ENCODE measurements at places on chromosomes 7 and 10.

GRCh38 chr10:63466144-63466935, 563 bp upstream of the JMJD1C start:
- peak; percentile 37 for DNase-seq

DNA sequence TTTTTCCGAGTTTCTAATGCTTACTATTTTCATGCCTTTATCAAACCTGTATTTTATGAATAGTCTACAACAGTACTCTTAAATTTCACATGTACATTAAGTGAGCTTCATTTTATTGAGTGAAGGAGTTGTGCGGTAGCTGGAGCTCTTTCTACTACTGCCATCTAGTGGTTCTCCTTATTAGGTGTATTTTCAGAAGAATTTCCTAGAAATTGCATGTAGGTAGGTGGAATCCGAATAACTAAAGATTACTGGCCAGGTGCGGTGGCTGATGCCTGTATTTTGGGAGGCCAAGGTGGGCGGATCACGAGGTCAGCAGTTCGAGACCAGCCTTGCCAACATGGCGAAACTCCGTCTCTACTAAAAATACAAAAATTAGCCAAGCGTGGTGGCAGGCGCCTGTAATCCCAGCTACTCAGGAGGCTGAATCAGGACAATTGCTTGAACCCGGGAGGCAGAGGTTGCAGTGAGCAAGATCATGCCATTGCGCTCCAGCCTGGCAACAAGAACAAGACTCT, 38.3 kb downstream of the LRRC72 start:
- DNase-seq = peak; percentile 11

DNA sequence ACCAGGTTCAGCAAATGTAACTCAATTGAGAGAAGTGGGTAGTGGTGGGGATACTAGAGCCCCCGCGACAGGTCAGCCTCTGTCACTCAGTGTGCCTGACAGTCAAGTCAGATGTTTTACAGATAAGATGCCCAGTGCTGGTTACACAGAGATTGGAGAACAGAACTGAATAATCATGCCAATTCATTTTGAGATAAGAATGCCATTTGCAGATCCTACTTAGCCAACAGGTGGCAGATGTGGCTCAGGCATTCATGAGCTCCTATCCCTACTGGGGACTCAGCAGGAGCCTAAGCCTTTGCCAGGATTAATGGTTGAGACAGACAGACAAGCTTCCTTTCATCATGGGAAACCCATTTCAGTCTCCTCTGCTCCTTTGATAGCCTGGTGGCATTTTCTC, 137.8 kb downstream of the MAPK8 start:
- peak; percentile 4 for DNase-seq

DNA sequence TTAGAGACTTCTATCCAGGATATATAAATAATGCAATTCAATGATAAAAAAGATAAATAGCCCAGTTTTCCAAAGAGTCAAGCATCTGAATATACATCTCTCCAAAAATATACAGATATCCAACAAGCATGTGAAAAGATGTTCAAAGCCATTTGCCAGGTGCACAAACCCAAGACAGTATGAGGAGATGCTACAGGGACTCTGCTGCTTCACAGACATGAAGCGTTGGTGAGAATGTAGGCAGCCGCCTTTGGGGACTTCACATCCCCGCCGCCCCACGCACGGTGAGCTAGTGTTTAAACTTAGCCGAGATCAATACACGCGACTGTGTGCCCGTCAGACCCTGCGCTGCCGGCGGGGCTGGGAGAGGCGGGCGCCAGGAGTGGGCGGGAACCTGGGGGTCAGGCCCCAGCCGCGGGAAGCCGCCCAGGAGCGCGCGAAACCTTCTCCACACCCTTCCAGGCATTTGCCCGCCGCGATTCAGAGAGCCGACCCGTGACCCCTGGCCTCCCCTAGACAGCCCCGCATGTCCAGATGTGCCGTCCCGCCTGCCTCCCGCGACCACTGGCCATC, 927 bp upstream of the ALOX5 start:
- no peak for DNase-seq

GRCh38 chr10:43900571-43900970, 251.9 kb upstream of the ZNF32 start:
- DNase-seq = no peak

DNA sequence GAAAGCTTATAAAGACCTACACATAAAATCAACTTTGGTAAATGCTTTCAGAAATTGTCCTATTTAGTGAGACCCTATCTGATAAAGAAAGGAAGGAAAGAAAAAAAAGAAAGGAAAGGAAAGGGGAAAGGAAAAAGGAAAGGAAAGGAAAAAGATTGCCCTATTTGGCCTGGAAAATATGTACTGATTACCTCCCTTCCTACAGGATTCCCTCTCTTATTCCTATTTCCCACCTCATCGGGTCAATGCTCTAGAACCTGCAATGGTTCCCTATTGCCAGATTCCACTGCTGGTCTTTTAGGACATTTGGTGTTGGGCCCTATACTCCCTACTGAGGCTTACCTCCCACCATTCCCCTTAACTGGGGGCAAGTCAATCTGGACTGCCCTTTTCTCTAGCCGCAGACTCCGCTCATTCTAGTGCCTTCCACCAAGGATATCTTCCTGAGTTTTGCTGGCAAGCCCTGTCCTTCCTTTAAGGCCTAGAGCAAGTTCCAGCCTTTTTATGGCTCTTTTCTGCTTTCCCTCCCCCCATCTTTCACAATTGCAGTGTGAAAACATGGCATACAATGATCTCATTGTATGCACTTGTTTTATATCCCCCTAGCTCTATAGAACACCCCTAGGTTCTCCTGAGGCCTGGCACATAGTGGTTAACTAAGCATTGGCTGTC, 4.4 kb downstream of the DDIT4 start:
- DNase-seq = no peak

- no peak for DNase-seq
Observed at GRCh38 chr10:94103801-94104221, 110.1 kb downstream of the PLCE1 start.

- no peak for DNase-seq
Observed at GRCh38 chr7:1043552-1044188, 676 bp upstream of the GPR146 start.

DNA sequence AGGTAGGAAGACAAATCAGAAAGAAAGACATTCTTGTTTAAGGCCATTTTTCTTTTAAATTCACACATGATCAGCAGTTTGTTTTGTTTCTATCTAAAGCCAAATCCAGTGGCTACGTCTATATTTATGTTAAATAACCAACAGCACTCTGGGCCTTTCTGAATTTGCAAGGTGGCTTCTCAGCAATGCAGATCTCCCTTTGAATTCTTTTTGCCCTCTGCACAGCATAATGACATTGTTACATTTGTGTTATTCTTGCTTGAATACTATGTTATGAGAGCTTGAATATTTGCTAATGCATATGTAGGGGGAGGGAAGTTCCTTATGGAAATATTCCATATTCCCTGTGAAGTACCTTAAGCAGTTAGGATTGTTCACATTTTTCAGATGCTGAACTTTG, 73.4 kb upstream of the PPP1R17 start:
- no peak for DNase-seq

- DNase-seq = no peak
Observed at GRCh38 chr7:78616539-78616938, 818.0 kb downstream of the PHTF2 start.

DNA sequence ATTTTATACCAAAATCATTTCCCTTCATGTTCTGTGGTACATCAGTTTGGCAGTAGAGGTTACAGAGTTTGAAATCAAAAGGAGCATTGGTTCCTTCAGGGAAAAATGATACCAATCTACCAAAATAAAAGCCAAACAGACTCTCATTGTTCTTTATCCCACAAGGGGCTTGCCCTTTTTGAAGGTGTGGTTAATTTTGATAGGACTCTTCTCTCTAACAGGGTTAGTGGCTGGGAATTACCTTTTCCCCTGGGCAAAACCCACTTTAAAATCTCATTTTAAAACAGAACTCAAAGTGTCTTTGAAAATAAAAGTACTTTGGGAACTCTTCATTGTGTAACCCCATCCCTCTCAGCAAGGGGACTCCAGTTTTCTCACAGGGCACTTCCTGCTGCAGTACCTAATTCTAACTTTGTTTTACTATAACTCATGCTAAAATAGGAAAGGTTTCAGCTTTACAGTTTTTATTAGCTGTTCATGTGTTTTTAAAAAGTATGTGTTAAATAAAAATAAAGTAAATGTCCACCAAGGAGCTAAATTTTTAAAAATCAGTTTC, 30.6 kb downstream of the SMNDC1 start:
- DNase-seq = no peak

GRCh38 chr7:33539659-33540400, 365.5 kb upstream of the BMPER start:
- DNase-seq = no peak

GRCh38 chr10:2986391-2986801, 81.0 kb upstream of the PFKP start:
- no peak for DNase-seq

GRCh38 chr7:91398341-91398740, 134.1 kb downstream of the FZD1 start:
- no peak for DNase-seq

DNA sequence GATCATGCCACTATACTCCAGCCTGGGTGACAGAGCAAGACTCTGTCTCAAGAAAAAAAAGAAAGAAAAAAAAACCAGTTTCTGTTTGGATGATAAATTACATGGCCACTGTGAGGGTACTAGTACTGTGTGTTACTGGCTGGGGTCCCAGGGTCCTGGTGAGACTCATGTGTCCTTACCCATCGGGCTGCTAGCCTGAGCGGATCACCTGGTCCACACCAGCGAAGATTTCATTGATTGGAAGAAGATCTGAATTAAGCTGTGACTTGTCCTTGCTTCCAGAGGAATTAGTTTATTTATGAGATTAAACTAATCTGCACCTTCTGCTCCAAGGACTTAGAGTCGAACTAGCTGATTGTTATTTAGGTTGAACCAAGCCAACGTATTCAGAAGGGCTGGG, 40.0 kb upstream of the BAMBI start:
- DNase-seq = no peak

- DNase-seq = no peak
Observed at GRCh38 chr10:118851062-118852035, 96.6 kb upstream of the CACUL1 start.

DNA sequence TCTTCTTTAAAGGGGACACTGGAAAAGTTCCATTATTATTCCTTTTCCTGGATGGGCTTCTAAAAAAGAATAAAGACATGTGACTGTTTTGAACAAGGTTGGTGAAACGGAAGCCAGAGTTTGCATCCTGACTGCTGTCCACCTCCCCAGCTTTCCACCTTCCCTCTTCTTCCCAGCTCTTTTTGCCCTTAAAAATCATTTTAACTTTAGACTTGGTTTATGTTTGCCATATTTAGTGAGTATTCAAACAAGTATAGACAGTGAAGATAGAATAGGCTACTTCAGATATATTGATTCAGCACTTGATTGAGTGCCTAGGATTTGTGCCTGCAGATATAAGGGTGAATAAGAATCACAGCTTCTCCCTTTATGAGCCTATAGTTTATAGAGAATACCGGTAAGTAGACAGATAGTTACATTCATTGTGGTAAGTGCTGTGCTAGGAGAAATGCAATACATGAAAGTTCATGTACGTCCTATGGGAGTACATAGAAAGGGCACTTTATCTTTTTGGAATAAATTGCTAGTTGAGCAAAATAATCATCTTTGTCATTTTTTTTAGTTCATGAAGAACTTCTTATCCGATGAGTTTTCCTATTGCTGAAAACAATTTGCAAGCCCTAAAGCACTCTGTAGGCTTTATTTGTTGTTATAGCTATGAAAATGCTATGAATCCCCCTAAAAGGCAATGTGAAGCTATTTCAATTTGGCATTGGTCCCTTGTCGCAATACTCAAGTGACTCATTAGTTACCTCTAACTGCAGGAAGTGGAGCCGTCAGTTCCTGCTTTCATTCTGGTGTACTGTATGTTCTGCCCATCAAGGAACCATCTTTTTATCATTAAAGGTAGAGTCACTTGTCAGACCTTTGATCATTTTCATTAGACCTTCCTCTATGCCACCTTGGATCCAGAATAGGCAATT, 57.2 kb upstream of the STRIP2 start:
- no peak for DNase-seq

- no peak for DNase-seq
Observed at GRCh38 chr10:132450825-132451505, 54.0 kb downstream of the PWWP2B start.

DNA sequence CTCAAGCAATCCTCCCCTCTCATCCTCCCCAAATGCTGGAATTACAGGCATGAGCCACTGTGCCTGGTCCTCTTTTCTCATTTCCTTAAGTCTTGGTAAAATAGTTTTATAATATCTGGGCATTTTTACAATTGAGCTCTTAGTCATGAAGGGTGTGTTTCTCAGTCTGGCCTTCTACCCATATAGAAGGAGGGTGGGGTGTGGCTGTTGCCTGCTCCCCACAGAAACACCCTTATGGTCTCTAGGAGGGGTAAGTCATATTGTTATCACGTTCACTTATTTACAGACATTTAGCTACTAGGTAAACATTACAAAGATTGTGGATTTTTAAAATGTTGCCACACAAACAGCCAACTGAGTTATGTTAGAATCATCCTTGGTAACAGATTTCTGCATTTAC, 6.7 kb upstream of the OTUD1 start:
- DNase-seq = no peak

- DNase-seq = no peak
Observed at GRCh38 chr7:121599887-121600286, 203.8 kb upstream of the FAM3C start.

GRCh38 chr10:78338717-78339116, 305.1 kb downstream of the RPS24 start:
- no peak for DNase-seq

DNA sequence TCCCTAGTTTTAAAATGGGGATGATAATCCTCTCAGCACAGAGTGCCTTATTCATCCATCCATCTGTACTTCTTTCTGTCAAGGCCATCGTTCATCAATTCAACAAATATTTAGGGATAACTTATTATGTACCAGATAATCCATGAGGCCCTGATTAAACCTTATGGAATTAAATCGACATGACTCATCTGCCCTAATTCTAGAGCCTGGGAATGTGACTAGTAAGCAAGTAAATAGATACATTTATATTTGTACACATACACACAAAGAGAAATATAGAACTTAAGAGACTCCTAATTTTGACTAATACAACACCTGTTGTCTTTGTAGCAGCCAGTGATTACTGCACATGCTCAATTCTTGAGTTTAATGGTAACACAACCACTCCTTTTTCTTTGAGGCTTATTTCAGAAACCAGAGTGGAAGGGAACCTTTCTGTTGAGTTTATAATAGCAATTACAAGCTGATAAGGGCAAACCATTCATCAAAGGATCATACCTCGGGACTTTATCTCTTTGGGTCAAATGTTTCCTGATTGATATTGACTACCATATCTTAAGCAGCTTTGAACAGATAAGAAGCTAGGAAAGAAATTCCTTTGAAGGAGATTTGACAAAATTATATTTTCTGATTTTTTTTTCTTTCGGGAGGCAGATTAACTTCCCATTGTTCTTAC, 122.7 kb downstream of the ARID5B start:
- no peak for DNase-seq

DNA sequence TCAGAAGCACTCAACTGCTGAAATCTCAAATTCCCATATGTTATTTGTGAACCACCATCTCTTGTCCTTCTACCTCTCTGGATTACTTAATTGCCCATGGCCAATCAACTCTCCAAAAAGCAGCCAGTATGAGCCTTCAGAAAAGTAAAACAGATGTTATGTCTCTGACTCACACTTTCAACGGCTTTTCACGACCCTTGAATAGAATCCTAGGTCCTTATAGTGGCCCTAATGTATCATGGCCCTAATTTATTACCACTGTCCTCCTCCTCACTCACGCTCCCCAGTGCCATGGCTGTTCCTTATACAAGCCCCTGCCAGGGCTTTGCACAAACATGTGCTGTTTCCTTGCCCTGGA, 20.0 kb downstream of the ZNF438 start:
- DNase-seq = no peak

- DNase-seq = no peak
Observed at GRCh38 chr7:120421151-120421651, 148.2 kb downstream of the KCND2 start.

GRCh38 chr7:157527686-157528085, 190.9 kb downstream of the DNAJB6 start:
- peak; percentile 0 for DNase-seq

All from DND-41 (cell line).